ENCODE measurements at places on chromosomes 11 and 22. TPM values are rescaled to one million over a fixed set of nuclear protein-coding genes. Genes with fewer than 3 reads are reported as not detected.

DNA sequence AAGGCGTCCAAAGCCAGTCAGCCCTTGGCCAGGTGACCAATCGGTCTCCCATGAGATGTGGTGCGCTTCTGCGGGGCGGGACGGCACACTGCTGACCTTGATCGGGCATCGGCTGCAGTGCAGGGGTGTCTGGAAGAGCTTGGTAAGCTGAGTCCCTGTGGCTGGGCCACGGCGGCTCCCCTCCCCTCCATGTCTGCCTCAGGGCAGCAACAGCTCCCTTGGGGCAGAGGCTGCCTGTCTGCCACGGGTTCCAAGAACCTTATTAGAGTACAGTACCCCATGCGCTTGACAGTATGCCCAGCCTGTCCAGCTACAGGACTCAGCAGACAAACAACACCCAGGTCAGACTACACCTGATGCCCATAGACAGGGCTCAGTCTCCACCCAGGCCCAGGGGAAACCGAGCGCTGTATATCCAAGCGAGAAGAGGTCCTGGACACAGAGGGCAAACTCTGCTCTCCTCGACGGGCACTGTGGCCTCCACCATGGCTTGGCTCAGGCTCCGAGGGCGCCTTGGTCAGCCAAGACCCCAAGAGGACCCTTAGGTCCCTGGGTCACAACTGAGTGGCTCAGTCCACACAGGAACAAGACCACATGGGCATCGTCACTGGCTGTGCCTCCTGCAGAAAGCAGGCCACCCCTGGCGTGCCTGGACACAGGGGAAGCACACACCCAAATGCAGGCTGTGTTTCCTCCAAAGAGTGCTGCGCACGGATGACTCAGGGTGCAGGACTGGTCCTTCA, 18.9 kb downstream of the TSPAN32 start:
- no peak for DNase-seq

GRCh38 chr11:12087075-12088004, 23.1 kb upstream of the MICAL2 start:
- DNase-seq, result no peak

- no peak for DNase-seq
These were observed 46.5 kb downstream of the ADM start for GRCh38 chr11:10351435-10351764.

DNA sequence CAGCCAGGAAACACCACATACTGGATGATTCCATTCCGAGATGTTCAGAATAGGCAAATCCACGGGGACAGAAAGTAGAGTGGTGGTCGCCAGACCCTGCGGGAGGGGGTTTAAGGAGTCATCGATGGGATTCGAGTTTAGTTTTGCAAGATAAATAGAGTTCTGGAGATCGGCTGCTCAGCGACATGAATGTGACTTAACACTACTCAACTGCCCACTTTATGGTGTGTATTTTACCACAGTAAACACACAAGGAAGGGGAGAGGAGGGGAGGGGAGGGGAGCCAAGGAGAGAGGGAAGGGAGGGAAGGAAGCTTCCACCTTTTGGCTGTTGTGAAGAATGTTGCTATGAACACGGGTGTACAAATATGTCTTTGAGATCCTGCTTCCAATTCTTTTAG, 10.4 kb upstream of the ARHGAP8 start:
- DNase-seq, result peak; percentile 15

TTC36 gene
- 0.61 TPM for polyA plus RNA-seq

DNA sequence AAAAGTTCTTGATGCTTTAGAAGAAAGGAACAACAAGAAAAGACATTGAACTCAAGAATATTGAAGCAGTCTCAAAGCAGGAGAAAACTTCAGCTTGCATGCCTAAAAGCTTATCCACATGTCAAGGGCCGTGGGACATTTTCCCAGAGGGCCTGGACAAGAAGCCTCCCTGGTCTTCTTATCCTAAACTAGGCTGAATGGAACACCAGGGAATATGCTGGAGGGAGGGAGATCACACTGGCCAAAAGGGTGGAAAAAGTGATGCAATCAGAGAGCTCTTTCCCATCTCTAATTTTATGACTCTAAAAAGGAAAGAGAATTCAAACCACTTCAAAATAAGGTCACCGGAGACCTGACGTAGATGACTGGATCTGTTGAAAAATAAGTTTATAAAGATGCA, 107.2 kb downstream of the MPPED2 start:
- peak; percentile 56 for DNase-seq

VPREB1 gene
- polyA plus RNA-seq, result not detected

GRCh38 chr11:94481342-94481741, 12.3 kb downstream of the MRE11 start:
- no peak for DNase-seq

MYOD1 gene
- not detected for polyA plus RNA-seq

GRCh38 chr11:32779136-32779535, 15.3 kb downstream of the CCDC73 start:
- no peak for DNase-seq

GRCh38 chr22:47355388-47355725, 592.9 kb downstream of the TBC1D22A start:
- DNase-seq, result no peak

BBOX1 gene
- 0.16 TPM for polyA plus RNA-seq

PRG3 gene
- polyA plus RNA-seq, result not detected

GRCh38 chr11:45089676-45090499, 56.6 kb upstream of the PRDM11 start:
- DNase-seq, result no peak

GRCh38 chr22:44075022-44075421, 50.9 kb downstream of the PARVB start:
- no peak for DNase-seq

DNA sequence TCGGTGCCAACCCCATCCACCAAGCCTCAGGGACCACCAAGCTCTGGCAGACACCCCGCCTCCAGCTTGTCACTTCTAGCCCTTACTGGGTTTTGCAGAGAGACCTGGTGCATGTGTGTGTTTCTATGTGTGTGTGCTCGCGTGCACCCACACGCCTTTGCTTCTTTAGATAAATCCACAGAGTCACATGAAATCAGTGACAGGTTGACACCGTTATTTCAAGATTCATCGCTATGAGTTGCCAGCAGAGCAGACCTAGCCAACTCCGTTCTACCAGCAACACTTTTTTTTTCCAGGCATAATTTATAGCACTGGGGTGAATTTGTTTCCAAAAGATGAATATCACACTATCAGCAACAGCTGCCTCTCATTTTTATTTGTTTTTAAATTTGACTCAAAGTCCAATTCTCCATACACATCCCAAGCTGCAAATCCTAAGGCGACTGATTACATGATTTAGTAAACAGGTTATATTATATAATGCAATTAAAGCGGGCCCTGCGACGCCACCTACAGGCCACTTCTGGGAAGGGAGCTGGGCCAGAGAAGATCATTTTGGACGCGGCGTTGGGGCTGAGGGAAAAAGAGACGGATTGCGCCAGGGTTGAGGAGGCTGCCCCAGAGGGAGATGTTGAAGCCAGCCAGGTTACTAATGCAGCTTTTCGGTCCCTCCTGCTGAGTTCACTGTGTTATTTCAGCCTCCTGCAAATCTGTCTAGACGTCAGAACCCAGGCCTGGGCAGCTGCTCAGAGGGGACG, 150.5 kb downstream of the FEZ1 start:
- DNase-seq, result peak; percentile 83

MAJIN gene
- not detected for polyA plus RNA-seq

VSTM5 gene
- 0.07 TPM for polyA plus RNA-seq

DNA sequence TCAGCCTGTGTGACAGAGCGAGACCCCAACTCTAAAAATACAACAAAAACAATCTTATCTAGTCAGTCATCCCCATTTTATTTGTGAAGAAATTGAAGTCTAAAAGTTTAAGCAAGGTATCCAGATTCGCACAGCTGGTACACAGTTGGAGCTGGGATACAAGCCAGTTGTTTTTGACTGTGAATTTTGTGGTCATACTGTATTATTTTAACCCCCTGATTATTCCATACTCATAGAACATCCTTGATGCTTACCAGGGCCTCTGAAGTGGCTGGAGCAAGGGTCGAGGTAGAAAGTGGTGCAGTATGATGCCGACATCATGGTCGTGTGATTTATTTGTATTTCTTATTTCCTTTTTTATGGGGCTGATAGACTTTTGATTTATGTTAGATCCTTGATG, 50.0 kb downstream of the BID start:
- no peak for DNase-seq

DNA sequence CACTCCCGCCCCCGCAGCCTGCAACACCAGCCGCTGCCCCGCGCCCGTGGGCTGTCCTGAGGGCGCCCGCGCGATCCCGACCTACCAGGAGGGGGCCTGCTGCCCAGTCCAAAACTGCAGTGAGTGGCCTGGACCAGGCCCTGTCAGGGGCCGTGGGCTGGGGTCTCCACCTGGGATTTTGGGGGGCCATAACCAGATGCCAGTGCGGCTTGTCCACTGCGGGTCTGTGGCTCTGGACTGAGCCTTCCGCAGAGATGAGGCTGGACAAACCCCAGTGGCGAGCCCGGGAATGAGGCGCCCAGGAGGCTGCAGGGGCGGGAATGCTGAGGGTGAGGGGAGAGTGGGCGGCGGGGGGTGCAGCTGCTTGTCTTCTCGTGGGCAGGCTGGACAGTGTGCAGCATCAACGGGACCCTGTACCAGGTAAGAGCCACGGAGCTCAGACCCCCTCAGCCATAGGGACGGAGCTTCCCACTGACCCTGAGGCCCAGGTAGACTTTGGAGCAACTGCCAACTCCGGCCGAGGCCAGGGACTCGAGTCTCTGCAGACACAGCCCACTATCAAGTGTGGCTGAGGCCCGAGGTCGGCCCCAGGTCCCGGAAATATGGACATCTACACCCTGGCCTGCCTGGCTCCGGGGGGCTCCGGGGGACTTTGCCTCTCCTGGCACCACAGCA, 24.8 kb upstream of the MUC5B start:
- DNase-seq, result no peak
